ENCODE measurements at places on chromosomes 16 and 17.
A peak's percentile ranks its signal among the peaks of the same experiment; 100 is the strongest.

- DNase-seq, result no peak
Measured at GRCh38 chr17:2214929-2215615, 88.5 kb downstream of the SMG6 start.

DNA sequence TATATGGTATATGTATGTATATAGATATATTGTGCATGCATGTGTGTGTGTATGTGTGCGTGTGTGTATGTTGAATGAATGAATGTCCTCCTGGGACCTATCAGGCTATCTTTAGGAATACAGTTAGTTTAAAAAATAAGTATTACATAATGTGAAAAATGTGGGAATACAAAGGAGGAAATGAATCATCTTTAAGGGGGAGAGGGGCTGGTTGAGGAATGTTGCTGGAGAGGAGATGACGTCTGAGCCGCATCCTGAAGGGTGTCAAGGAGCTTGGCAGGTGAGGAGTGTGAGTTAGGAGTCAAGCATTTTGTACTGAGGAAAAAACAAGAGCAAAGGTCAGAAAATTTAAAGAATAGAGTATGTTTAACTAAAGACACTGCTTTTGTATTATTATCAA lies 62.4 kb upstream of the NLK start:
- no peak for DNase-seq

GRCh38 chr17:82439829-82440365 lies 10.7 kb downstream of the CYBC1 start:
- DNase-seq, result no peak

- DNase-seq, result no peak
Measured at GRCh38 chr17:27649929-27650328, 18.9 kb downstream of the LGALS9 start.

DNA sequence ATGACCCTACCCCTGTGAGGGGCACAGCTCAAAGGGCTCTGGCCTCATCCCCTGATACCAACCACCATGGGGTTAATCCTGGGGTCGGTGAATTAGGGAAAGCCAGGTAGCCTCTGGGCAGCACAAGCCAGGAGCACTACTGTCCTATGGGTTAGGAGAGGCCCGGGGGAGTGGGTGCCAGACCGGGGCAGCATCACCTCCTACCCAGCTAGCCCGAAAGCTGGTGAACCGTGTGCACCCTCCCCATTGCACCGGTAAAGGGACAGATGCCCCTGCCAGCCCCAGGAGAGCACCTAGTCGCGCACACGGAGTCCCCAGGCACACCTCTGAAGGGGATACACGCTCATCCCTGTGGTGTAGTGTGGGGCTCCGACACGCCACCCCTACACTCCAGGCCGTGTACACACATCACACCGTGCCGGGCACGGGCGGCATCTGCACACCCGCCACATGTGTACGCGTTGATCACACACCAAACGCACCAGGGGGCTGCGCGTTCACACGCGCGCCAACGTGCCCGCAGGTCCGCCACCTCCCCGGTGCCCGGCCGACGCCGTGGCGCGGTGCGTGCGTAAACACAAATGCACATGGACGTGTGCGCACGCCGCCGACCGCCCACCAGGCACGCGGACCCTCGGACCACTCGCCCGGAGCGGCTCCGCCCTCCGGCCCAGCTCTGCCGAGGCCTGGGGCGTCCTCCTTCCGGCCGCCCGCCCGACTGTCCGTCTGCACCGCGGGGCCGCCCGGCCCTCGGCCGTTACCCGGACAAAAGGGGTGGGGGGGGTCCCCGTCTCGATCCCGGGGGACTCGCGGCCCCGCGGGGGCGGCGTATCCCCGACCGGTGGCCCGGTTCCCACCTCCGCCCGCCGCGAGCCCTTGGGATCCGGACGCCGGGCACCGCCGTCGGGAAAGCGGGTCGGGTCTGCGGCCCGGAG lies 785 bp downstream of the UBALD1 start:
- DNase-seq, result no peak

GRCh38 chr17:65987988-65988387 lies 203.9 kb downstream of the CEP112 start:
- DNase-seq, result no peak

GRCh38 chr17:80422981-80423380 lies 8.0 kb downstream of the ENDOV start:
- DNase-seq, result no peak

DNA sequence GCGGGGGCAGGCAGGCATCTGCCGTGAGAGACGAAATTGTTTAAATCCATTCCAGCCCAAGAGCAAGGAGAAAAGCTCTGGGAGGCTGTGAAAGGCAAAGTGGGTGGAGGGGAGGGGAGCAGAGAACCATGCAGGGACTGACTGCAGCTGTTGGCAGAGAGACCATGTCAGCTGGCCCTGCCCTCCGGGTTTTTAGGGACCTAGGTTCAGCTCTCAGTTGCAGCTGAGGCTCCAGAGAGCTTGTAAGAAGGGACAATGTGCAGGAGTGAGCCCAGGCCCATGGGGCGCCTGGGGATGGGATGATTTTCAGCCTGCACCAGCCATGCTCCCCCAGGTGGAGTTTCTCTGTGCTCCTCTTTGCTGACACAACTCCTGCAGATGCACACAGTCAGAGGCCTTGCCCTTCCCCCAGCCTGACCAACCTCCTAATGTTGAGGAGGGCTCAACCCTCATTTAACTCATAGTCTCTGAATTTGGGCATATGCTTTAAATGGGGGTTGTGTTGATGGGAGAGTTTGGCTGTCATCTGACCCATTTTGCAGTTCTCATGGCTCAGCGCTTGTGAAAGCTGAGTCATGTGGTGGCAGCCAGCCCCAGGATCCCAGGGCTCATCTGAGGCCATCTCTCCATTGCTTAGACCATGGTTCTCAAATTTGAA lies 70.9 kb downstream of the PLXDC1 start:
- DNase-seq, result no peak

DNA sequence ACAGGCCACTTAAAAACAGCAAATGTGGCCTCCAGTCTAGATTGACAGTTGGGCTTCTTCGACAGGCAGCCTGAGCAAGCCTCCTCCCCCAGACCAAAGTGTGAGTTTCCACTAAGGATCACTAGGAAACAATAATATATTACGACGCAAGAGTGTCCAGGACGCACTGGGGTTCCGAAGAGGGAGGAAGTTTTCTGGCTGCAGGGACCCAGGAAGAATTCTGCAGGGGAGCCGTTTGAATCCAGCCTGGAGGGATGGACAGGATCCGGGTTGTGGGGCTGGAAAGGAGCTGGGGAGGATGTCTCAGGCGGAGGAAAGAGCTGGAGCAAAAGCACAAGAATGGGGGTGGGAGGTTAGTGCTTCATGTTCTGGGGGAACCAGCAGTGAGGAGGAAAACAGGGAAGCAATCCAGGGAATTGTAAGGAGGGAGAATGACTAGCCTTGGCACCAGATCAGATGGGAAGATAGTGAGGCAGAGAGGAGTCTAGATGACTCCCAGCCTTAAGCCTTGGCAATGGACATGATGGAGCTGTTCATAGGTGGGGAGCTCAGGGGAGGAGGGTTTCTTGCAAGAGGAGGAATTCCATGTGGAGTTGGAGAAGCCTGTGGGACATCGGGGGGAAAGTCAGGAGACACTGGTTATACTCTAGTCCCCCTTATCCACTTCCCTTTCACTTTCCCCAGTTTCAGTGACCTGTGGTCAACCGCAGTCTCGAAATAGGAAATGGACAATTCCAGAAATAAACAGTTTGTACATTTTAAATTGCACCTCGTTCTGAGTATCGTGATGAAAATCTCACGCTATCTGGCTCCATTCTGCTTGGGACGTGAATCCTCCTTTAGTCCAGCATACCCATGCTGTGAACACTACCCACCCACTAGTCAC lies 26.6 kb downstream of the NGFR start:
- no peak for DNase-seq

DNA sequence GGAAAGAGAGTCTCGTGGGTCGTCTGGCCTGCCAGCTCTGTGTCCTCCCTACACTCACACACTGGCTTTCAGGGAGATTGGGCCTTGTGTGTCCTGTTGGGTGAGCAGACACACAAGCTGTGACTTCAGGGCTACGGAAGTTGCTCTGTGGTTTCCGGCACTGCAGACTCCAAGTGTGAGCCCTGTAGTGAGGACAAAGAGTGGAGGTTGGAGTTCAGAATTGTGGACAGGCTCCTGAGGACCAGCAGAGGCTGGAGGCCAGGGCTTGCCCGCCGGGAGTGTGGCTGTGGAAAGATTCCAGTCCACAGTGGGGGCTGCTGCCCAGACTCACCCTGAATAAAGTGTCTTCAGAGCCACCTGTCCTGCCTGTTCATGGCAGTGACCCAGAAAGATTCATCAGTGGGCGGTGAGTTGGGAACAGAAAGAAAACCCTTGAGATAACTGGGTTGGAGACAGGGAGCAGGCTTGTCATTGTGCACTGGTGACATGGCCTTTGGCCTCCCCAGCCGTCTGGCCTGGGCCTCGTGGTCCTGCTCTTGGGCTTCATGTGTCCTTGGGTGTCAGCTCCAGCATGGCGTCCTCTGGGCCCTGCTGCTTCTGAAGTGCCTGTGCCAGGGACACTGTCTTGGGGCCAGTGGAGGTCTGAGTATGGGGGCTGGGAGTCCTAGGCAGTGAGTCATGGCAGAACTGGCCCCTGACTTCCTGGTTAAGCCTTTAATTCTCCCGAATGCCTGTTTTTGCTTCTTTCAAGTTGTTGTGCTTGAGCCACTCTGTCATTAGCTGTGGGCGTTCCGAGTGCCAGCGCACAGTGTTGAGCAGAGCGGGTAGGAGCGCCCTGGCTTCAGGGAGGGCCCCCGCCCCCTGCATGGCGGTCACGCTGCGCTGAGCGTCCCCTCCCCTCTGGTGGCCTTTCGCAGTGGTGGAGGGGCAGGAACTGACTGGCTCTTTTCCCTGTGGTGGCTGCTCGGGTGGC lies 19.9 kb upstream of the ZNF750 start:
- DNase-seq, result peak; percentile 29

GRCh38 chr16:84277244-84277823 lies 17.3 kb upstream of the WFDC1 start:
- peak; percentile 57 for DNase-seq

DNA sequence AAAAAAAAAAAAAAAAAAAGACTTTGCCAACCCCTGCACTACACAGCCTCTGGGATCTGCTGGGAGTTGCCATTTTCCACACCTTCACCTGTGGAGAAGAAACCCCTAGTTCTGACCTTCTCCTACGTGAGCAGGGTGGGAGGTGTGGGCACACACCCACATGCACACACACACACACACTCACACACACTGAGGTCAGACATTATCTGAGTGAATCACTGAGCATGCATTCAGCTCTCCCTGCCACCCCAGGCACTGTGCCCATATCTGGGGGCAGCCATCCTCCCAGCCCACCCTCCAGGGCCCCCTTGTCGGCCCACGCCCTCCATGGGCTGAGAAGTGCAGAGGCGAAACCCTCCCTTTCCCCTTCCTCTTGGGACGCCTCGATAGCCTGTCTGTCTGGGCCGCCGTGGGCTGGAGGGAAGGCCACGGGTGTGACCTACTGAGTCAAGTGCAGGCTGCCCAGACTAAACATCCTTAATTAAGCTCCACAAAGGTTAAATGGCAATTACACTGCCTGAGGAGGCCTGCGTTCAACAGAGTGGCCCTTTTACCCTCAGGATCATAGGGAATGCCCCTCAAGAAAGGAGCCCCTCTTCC lies 143.8 kb downstream of the C16orf95 start:
- no peak for DNase-seq

- DNase-seq, result no peak
Measured at GRCh38 chr16:11976850-11977375, 379 bp downstream of the SNX29 start.

- DNase-seq, result no peak
Measured at GRCh38 chr17:41547378-41547841, 19.3 kb upstream of the KRT19 start.

GRCh38 chr16:78984324-78984723 lies 616.2 kb downstream of the MAF start:
- no peak for DNase-seq

DNA sequence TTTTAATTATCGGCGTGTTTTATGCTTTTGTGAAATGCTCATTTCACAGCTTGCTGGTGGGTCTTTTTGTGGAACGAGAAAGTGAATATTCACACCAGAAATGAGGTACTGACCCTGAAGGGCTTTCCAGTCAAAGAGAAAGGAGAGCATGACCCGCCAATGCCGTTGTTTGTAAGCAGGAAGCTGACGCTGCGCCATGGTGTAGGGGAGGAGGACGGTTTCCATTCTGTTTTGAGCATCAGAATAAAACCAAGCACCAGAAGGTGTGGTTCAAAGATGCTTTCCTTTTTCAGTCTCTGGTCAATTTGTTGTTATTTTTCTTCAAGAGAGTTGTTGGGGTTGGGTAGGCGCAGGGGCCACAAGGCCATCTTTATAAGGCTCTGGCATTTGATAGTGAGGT lies 669.3 kb downstream of the WWOX start:
- no peak for DNase-seq

DNA sequence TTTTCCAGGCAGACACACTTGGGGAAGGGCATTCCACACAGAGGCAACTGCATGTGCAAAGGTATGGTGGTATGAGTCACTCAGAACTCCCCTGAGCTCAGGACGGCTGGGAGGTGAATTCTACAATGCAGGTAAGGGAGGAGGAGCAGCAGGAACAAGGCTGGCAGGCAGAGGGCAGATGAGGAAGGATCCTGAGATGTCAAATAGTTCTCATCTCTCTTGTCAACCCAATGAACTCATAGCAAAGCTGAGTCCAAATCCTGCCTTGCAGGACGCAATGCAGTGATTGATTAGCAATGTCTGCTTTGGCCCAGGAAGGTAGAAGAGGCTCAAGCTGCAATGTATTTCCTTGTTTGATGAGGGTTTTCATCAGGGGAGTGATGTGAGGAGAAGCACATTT lies 243.5 kb downstream of the XYLT1 start:
- no peak for DNase-seq

GRCh38 chr16:49012961-49013726 lies 268.5 kb downstream of the CBLN1 start:
- no peak for DNase-seq

DNA sequence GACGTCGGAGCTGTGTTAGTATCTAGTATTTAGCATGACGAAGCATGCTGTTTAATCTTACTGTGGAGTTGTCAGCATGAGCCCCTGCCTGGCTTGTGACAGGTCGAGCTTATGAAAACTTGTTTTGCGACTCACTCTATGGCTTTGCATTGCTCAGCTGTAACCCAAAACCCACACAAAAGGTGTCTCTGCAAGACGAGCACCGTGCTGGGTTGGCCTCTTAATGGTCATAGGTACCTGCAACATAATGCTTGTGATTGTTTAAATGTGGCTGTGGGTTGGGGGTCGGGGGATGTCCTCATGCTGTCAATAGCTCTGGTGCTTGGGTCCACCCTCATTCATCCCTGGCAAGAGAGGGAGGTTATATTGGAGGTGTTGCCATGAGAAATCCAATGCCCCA lies 5.4 kb downstream of the NTN1 start:
- DNase-seq, result no peak

- peak; percentile 68 for DNase-seq
Measured at GRCh38 chr17:8079291-8080207, 8.0 kb downstream of the ALOX12B start.

DNA sequence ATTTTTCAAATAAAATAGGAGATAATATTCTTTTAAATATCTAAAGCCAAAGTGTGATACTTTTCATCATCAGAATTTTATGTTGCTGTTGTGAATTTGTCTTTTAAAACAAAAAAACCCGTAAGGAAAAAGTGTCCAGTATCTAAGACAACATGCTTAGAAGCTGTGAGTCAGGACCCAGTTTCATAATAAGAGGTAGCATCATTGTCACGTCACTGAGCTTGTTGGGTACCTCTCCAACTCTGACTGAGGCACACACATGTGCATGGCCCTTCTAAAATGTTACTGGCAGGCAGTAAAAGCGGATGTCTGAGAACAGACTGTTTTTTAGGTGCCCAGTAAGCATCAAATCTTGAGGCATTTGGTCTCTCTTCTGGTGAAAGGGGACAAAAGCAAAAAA lies 2.5 kb downstream of the CIAPIN1 start:
- no peak for DNase-seq

Measured in activated CD4-positive, alpha-beta T cell treated with anti-CD3 and anti-CD28 coated beads for 1 hour (primary cell).